ENCODE measurements at places on chromosomes 1 and 21.
A peak's percentile ranks its signal among the peaks of the same experiment; 100 is the strongest.

DNA sequence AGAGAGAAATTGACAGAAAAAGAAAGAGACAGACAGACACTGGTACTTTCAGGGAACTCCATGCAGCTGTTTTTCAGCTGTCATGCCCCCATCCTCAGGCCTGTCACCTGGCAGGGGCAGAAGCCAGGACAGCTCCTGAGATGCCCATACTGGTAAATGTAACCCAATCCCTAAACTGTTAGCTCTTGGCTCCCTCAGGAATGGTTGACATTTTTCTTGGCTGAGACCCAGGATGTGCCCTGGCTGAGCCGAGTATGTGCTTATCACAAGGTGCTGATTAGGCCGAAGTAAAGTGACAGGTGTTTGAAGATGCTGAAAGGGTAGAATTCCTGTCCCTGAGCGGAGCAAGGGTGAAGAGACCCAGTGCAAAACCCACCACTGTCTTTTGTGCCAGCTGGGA, 50.7 kb downstream of the PGM1 start:
- DNase-seq, result no peak

DNA sequence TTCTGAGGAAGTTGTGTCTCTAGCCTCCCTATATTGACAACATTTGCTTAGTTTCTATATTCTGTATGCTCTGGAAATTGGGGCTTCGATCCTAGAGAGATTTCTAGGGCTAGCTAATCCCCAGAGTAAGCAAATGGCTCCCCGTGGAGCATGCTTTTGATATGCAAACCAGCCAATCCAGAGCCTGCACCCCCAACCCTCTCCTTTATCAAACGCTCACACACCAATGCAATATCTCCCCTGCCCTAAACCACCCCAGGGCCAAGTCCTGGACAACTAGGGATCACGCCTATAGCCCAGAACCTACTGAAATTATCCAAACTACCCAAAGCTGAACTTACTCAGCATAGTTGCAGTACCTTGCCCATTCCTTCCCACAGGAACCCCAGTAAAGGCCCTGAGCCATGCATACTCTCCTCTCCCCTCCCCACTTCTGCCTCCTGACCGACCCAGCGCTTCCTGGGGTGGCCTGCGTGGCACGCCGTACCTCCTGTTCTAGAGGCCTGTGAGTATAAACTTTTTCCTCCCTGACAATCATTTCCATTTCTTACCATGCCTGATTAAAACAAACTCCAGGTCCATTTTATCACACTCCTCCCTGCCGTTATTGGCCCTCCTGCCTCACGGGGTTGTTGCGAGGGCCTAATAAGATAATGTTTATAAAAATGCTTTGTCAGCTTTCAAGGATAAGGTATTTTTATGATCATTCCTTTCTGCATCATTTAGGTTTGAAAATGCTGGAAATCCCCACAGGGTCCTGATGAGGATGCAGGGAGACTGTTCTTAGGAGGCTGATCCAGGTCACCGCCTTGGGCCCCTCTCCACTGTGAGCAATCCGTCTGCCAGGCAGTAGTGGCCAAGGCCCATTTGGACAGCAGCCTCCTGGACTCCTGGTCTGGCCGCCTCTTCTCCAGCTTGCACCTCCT, 102.7 kb downstream of the TENT5C start:
- DNase-seq, result no peak

DNA sequence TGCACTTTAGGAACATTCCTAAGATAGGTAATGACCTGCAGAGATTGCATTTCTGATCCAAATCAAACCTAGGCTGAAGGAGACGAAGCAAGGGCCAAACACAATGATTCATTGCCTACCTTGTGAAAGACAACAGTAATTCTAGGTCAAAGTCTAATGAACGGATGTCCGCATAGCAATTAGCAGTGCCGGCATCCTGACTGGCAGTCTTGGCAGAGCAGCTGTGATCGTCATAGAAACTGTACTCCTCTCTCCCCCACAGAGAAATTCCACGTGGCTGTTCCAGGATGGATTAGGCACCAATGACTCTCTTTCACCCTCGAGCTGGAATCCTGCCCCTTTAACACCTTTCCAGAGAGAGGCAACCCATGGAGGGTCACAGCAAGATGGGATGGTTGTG, 28.9 kb upstream of the VAV3 start:
- no peak for DNase-seq

DNA sequence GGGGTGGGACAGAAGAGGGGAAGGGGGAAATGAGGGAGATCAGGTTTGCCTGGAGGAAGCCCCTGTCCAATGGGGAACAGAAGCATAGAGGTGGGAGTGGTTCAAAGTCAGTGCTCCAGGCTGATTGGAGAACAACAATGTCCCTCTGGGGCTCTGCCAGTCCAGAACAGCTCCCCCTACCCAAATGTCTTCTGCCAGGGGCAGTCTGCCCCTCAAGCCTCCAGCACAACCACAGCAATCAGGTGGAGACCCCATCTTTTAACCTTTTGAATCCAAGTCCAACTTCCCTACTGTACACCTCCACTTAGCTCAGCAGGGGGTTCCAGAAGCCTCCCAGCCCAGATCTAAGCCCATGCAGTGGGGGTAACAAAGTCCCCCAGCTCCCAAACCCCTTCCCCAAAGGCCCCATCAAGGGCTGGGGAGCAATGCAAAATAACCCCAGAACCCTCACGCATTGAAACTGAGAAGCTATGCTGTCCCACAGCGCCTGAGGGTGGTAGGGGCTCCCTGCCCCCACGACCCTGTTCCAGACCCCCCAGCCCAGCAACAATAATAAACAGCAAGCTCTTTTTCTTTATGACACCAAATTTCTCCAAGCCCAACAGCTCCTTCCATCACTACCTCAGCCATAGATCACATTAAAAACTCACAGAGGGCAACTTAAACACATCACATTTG, 3.3 kb downstream of the AHDC1 start:
- peak; percentile 82 for DNase-seq

DNA sequence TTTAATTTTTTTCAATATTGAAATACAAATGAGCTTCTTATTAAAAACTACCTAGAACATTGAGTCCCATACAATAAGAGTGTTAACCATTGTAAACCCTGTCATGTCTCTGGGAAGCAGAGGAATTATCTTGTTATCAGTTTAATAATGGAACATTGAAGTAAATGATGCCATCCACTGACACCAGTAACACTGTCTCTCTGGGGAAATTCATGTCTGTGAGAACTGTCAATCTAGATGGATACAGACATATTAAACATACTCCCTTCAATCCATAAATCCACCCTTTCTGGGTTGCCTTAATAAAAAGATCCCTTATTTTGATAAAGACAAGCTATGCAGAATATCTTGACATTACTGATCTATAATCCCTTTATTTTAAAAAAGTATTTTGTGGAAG, 503.2 kb downstream of the DPYD start:
- no peak for DNase-seq

DNA sequence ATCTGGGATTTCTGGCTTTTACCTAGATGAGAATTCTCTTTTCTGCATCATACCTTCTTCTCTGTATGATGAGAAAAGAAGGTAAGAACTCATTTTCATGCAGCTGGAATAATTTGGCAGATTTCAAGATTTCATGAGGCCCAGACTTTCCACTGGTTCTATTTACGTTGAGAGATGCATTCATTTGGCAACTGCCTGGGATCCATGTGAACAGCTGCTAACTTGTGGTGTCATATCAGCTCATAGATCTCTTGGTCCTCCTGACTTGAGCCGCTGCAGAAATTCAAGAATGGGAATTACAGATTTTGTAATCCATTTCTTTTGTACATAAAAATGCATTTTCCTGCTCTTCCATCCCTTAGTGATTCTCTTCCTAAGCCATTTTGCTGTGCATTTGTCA, 17.1 kb upstream of the C1orf87 start:
- no peak for DNase-seq

GRCh38 chr1:35437200-35437599, 120.0 kb downstream of the KIAA0319L start:
- DNase-seq, result no peak

DNA sequence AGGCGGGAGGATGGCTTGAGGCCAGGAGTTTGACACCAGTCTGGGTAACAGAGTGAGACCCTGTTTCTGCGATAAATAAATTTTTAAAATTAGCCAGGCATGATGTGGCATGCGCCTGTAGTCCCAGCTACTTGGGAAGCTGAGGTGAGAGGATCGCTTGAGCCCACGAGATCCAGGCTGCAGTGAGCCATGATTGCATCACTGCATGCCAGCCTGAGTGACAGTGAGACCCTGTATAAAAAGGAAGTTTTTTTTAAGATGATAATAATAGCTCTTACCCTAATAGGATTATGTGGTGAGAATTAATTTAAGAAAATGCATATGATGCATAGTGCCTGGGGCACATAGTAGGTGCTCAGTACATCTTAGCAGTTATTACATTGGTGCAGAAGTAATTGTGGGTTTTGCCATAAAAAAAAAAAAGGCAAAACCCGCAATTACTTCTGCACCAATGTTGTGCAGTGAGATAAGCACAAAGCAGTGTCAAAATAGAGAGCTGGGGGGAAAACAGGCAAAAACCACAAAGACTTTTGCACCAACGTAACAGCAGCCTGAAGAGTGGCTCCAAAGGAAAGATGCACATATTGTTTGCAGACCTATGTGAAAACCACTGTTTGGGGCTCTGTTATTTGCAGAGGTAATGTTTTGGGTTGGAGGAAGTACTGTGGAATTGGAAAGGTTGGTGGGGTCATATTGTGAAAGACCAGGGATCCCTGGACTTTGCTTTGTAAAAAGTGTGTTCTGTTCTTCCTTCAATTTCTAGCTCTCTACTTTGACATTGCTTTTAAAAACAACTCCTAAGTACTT, 72.4 kb downstream of the PLXNA2 start:
- DNase-seq, result no peak

DNA sequence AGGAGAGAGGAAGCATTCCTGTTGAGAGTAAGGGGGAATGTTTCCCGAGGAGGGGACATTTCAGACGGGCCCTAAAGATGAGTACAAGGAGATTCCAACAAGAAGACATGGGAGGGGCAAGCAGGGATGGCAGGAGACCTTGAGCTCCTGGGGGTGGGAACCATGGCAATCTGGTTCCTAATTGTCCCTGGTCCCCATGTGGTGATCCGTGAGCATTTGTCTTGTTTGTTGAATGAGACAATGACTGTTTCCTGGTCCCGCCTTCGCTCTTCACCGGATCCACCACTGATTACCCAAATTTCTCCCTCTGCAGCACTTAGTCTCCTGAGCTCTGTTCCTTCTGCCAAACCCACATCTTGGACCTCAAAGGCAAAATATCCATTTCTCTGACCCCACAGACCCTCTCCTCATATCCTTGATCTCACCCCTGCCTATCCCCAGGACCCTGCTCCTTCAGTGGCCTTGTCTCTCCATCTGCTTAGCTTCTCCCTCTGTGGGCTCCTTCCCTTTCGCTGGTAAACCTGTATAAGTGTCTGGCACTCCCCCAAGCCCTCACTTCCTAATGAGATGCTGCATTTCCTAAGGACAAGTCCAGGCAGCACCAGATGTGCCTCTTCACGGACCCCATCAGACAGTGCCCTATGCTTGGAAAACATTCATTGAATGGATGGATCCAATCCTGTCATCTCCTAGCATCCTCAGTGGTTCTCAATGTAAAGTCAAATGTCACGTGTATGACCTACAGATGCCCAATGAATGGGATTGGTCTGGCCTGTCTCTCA, 8.3 kb upstream of the CSF1 start:
- DNase-seq, result no peak

DNA sequence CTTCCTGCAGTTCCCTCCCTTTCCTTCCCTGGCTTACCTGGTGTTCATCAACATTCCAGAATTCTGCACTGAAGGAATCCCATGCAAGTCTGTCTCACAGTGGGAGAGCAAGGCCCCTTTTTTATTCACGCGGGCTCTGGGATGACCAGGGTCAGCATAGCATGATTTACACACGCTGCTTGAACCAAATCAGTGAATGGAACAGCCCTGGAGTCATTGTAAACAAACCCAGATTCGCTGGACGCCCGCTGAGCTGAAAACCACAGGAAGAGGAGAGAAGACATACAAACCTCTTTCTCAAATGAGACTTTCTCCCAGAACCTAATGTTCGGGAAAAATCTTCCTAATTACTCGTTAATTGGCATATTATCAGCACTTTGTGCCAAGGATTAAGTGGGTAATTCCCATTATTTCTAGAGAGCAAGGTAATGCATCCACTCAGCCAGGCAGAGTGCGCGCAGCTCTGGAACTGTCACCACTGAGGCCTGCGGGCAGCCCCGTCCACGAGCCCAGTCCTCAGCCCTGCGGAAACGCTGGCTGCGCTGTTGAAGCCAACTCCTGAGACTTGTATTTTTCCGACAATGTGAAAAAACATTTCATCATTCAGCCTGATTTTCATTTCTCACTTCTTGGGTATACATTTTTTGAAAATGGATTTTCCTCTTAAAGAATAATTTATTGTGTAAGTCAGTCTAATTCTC, 140.0 kb downstream of the ETS2 start:
- DNase-seq, result no peak

GRCh38 chr1:228004331-228004855, 2.4 kb upstream of the WNT3A start:
- no peak for DNase-seq

DNA sequence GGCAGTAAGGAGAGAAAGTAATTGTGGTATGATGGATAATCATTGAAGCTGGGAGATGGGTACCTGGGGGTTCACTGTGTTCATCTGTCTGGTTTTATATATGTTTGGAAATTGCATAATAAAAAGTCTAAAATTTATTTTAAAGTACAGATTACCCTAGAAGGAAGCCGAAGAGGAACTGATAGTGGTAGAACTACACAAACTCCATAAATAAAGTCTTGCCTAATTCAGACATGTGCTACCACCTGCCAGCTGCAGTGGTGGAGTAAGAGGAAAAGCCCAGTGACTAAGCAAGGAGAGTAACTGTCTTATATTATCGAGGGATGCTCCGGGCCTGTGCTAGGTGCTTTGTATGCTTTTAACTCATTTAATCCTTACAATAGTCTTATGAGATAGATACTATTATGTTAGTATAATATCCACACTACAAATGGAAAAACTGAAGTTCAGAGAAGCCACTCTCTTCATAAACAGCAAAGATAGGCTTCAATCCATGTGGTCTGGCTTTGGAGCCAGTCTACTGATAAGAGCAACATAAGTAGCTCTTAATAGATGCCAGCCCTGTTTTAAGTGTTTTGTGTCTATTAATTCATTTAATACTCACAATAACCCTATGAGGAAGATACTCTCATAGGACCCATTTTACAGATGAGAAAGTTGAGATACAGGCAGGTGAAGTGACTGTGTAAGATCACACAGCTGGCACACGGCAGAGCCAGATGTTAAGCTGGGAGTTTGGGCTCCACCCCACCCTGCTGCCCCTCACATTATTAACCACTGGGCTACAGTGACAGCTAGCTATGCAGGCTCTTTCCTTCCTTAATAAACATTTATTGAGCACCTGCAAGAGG, 56.8 kb upstream of the HNRNPU start:
- DNase-seq, result no peak

DNA sequence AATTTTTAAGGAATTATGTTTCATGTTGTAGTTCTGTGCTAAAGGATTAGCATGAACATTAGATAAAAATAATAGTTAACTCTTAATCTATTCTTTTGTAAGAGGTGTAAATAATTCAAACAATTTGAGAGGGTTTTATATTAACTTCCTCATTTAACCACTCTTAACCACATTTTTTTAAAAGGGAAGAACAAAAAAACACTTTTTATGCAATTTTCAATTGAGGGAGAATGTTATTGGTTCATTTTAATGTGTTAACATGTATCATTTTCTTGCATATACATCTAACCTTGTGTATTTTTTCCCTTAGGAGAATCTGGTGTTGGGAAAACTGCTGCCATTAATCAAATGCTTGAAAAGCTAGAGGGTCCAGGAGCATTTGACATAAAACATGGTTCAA, 169.0 kb downstream of the LBR start:
- no peak for DNase-seq

- DNase-seq, result no peak
Observed at GRCh38 chr21:46210378-46211136, 18.0 kb downstream of the LSS start.

Measured in NCI-H1436 treated with DMSO at 0.1 percent for 48 hours (cell line).